ENCODE measurements at places on chromosomes 3 and 15. TPM values are rescaled to one million over a fixed set of nuclear protein-coding genes. Genes with fewer than 3 reads are reported as not detected.

Gene SERINC4
- total RNA-seq, result 0.24 TPM

DNA sequence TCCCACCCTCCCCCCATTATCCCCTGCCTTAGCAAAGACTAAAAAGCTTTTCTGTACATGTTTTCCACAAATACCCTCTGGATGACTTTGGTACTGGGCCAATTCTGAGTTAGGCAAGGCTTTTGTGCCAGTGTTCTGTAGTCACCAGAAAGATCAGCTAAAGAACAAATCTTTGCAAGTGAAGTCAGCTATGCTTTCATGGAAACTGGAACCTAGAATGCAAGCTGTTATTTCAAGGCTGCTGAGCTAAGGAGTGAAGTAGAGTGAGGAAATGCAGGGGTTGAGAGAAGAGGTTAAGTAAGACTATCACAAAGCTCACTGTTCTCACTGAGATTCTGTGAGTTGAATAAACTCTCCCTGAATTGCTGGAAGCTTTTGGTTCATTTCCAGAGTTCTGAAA lies 107.8 kb upstream of the CNTN3 start:
- DNase-seq, result no peak
- H3K27ac ChIP-seq, result no peak overlapping the region
- H3K4me1 ChIP-seq, result no peaks in the 10 kb centered on the region
- H3K27me3 ChIP-seq, result no peaks in the 10 kb centered on the region
- H3K36me3 ChIP-seq, result no peaks in the 10 kb centered on the region

DNA sequence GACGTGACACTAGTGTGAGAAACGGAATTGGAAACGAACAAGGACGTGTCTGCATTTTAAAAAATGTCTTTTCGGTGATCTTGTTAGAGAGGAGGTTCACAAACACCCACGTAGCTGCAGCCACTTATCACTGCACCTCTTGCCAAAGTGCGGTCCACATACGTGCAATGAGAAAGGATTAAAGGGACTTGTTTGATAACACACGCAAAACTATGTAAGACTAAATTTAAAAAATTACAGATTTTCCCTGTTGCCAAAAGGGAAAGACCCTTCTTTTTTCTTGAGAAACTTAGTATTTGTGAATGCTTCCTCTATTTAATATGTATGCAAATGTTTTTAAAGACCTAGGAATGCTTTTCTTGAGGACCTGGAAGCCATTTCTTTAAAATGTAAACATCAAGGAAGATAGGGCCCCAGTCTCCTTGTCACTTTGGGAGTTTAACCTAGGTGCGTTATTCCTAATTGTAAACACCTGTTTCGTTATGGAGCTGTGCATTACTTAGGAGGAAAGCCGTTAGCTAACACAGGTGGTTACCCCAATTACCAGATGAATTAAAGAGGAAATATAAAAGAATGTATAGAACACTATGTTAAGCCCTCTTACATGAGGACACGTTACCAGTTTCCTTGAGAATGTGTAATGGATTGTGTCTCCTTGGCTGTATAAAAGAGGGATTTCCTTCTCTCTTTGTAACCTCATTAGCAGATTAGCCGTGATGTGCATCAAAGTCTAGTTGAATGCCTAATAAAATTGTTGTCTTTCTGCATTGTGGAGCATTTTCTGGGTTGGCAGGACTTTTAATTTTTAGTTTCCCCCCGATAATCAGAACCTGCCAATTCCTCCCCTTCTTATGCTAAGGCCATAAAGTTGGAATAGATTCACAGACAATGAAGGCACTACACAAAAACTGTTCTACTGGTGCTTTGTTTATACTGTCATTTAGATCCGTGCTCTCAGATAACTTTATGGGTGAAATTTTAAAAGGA lies 1.0 kb downstream of the LEKR1 start:
- H3K36me3 ChIP-seq, result no peaks in the 10 kb centered on the region
- H3K27me3 ChIP-seq, result no peaks in the 10 kb centered on the region
- peak overlapping the region; percentile 65 for H3K4me3 ChIP-seq

GRCh38 chr3:129829640-129830039 lies 63.9 kb downstream of the TMCC1 start:
- no peaks in the 10 kb centered on the region for H3K36me3 ChIP-seq
- no peaks in the 10 kb centered on the region for H3K4me1 ChIP-seq
- DNase-seq, result peak; percentile 72
- peak overlapping the region; percentile 22 for H3K27ac ChIP-seq
- no peak overlapping the region for H3K4me3 ChIP-seq

Gene CLSTN2
- 27.0 TPM for total RNA-seq

GRCh38 chr15:64667736-64668161 lies 107.6 kb downstream of the RBPMS2 start:
- H3K36me3 ChIP-seq, result no peaks in the 10 kb centered on the region
- no peak for DNase-seq
- H3K4me1 ChIP-seq, result no peaks in the 10 kb centered on the region
- H3K27ac ChIP-seq, result no peak overlapping the region
- H3K27me3 ChIP-seq, result no peaks in the 10 kb centered on the region

Gene CCNB2
- total RNA-seq, result 15.1 TPM
